Aorta (tissue), 5 donors: ENCODE measurements at places on chromosomes 3 and 15. TPM values are rescaled to one million over a fixed set of nuclear protein-coding genes. Genes with fewer than 3 reads are reported as not detected.

GHSR gene
- total RNA-seq, result not detected

CIAO2A gene
- total RNA-seq, result 23.2 TPM

DNA sequence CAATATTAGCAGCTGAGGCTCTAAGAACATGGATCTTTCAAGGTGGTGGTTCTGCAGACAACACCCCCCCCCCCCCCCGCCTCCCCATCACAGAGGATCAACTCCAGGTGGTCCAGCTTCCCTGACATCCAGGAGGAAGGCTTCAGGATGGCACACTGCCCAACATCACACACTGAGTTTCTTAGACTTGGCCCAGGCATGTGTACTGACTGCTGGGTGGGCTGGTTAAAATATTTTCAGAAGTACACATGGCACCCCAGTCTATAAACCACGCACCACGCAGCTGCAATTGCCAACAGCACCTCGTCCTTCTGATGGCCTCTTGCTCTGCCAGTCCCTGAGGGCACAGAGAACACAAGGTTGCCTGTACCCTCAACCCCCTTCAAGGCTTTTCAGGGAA is 22.1 kb downstream of the SRPRB start:
- DNase-seq, result no peak

- no peak for DNase-seq
Measured at GRCh38 chr15:39888809-39889208, 31.3 kb downstream of the GPR176 start.

DNA sequence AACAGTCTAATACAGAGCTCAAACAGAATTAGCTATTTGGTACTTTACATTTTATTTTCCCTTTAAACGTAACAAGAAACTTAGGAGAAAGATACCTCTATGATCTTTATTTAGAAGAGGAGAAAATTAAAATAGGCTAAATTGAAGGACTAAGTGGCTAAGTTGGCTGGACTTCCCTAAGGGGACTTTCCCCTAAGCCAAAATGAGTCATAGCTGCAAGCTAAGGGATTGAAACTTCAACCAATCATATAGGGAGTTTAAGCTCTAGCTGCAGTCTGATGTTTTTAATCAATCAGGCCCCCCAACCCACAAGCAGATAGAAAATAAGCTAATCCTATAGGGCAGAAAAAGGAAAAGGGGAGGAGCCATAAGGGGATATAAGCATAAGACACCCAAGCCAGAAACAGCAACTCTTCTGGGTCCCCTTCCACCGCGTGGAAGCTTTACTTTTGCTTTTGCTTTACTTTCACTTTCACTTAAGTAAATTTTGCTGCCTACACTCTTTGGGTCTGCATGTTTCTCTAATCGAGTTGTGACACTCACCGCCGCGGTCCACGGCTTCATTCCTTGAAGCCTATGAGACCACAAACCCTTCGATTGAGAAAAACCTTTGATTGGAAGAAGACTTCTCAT is 1108.5 kb upstream of the EPHA6 start:
- no peak for DNase-seq

IL12A gene
- 0.57 TPM for total RNA-seq

GRCh38 chr3:127449486-127450212 is 140.9 kb downstream of the TPRA1 start:
- no peak for DNase-seq

GRCh38 chr15:29854413-29854812 is 32.1 kb upstream of the TJP1 start:
- DNase-seq, result no peak

GRCh38 chr3:142977399-142977728 is 13.9 kb upstream of the PAQR9 start:
- DNase-seq, result no peak

DNA sequence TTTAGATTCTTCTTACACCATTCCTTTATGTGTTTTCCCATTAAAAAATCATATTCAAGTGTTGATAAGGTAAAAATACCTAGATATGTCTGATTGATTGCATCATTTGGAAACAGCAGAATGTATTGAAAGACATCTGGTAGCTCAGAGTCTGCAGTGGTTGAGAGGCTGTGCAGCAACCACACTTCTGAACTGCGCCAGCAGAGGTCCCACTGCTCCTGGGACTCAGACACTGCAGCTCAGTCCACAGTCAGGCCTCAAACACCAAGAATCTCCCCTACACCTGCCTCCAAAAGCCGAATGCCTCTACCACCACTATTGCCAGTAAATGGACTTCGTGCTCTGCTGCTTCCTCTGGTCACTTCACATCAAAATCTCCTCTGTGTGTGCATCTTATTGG is 176.9 kb upstream of the LMCD1 start:
- DNase-seq, result peak; percentile 48

GRCh38 chr3:156586905-156587759 is 32.2 kb upstream of the SSR3 start:
- DNase-seq, result no peak

ZDHHC19 gene
- 0.72 TPM for total RNA-seq

GRCh38 chr3:2578560-2578959 is 479.9 kb downstream of the CNTN4 start:
- no peak for DNase-seq
